ENCODE measurements at places on chromosomes 6 and 20.
A peak's percentile ranks its signal among the peaks of the same experiment; 100 is the strongest.

- no peak for DNase-seq
Measured at GRCh38 chr6:16205377-16206144, 32.8 kb upstream of the GMPR start.

DNA sequence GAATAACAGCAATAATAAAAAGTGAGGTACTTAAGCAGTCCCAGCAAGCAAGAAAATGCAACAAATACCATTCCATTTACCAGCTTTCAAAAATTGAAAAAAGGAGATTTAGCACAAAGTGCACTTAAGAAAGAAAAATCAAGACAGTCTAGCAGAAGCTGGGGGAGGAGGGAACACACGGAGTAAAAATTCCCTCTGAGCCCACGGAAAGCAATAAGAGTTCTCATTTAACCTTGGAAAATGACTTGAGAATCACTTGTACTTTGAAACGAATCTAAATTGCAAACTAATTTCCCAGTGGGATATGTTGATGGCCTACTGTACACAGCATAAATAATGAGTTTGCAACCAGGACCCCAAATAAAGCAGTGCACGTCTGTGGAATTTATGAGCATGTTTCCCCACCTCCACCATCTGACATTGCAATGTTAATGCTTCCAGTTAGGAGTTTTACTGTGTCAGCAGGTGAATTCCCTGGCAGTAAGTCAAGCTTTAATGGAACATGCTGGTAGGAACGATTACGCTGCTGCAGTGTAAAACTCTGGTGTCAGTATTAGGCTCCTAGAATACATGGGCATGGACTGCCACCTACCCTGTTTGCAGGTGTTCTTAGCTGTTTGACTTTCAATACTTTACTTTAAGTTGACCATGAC lies 386.8 kb downstream of the HDGFL1 start:
- DNase-seq: no peak

DNA sequence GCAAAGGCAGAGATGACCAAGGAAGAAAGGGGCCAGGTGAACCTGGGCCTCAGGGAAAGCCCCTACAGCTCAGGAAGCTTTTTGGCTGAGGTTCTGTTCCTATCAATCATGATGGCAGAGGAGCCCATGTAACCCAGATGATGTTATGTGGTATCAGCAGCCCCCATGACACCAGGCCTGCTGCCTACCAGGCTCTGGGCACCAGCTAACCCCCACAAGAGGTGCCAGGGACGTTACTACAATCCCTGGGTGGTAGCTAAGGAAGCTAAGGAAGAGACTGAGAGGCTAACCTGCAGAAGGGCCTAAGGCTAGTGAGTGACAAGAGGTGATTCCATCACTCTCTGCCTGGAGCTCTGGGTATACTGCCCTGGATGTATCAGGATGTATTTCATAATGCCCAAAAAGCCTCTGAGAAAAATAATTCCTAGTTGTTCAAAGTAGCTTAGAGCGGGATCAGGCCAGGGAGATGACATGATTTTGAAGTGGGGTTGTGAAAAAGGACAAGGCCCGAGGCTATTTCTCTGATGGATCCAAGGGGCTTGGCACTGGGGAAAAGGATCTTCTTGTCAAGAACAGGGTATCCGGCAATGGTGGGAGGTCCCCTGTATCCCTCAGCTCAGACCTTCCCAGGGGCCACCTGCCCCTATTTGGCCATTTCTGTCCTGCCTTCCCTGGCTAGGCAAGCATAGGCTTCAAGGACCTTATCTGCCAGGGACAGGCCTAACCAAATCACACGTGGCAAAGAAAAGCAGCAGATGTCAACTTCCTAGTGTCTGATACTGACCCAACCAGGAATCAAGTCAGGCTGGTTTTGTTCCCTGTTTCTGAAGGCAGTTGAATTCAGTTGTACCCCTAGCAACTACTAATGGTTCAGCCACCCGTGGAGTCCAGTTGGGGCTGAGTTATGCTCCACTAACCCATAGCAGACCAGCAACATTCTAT lies 41.3 kb downstream of the PANK2 start:
- peak; percentile 94 for DNase-seq

DNA sequence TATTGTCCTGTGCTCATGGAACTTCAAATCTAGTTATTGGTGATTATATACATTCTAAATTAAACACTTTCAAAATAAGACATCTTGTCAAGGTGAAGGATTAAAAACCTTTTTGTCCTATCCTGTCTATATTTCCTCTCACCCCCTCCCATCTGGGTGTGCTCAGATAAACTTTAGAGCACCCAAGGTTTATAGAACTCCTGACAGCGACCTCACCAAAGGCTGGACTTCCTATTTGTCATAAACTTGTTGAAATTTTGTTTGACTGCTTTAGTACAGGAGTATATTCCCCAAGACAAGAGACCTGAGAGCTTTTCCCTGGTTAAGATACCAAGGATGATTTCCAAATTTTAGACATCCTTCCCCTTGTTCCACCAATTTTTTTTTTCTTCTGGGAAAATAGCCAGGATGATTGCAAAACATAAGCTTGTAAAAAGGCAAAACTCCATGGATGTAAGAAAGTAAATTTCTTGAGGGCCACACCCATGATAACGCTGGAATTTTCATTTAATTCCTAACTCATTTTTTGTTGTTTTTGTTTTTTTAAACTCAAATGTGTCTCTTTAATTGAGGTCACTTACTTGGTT lies 33.0 kb downstream of the CARMIL1 start:
- no peak for DNase-seq

DNA sequence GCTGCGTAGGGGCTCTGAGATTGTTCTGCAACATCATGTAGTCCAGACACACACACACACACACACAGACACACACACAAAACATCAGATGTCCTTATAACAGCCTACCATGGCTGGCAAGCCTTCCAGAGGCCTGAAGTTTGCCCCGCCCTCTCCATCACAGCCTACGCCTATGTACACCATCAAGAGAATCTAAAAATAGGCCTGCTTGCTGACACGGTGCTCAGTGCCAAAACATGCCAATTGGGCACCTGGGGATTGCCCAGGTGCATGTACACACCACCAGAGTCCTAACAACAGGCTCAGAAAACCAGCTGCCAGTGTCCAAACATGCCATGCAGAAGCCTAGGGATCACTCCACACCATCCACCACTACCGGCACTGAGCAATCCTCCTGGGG lies 391.7 kb upstream of the SPTLC3 start:
- no peak for DNase-seq

GRCh38 chr6:161815965-161816364 lies 542.1 kb upstream of the AGPAT4 start:
- DNase-seq: no peak

All from erythroblast (primary cell).